ENCODE measurements at places on chromosomes 7 and 10.

DNA sequence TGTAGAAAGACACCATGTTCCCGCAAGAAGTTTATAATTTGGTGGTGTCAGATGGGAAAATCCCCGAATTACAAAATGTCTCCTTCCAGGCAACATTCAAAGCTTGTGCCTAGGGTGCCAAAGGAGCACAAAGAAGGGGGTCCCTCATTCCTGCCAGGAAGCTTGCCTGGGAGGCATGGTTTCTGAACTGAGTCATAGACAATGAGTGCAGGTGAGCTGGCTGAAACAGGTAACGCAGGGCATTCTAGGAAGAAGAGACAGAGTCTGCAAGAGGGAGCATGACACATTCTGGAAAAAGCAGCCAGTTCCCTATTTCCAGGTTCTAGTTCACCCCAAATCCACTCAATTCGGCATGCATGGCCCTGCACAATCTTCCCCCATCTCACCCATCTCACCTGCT lies 11.9 kb upstream of the CALU start:
- DNase-seq = no peak

GRCh38 chr7:104950006-104950405 lies 64.0 kb upstream of the KMT2E start:
- no peak for DNase-seq

DNA sequence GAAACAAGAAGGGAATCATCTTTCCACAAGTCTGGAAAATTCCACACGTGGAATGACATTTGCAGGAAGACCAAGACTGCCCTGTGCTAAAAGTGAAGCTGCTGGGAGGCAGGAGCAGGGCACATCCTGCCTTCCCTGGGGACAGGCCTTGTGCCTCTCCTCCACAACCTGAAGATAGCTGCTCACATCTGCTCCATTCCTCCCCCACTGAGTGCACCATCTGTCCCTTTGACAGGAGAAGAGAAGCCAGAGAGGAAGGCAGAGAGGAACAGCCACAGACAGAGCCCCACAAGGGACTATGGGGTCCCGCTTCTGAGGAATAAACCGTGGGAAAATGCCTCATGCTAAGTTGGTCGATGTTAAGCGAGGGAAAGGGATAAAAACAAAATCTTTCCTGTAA lies 15.9 kb upstream of the FAM171A1 start:
- no peak for DNase-seq

DNA sequence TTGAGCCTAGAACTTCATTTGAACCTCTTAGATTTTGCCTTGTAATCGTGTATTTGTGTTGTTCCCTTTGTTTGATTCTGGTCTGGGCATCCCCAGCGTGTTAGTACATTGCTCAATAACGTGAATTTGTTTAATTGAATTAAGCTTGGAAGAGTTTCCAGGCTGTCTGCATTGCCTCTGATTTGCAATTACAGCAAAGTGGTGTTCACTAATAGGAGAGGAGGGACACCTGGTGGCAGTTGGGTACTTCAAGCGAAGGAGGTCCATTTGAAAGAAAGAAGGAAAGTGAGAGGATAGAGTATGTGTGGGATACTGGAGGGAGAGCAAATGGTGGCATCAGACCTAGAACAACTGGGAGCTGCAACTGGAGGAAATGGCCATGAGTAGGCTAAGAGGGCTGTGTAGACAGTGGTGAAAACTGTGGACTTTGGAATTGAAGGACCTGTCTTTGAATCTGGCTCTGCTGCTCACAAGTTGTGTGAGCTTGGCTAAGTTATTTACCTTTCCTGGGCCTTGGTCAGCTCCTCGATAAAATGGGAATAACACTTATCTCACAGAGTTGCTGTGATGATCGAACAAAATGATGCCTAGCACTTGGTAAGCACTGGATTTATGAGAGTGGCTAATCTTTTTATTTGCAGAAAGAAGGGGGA lies 15.1 kb downstream of the LSMEM1 start:
- peak; percentile 14 for DNase-seq

- DNase-seq = no peak
Measured at GRCh38 chr10:50807851-50808776, 68.4 kb downstream of the ASAH2B start.

All from frontal cortex (tissue), 4 donors.